ENCODE measurements at places on chromosomes 1 and 21.

GRCh38 chr1:161784968-161785367 lies 18.8 kb downstream of the ATF6 start:
- no peak for DNase-seq

- DNase-seq = no peak
These were observed 70.4 kb downstream of the UBR4 start for GRCh38 chr1:19139711-19140110.

- no peak for DNase-seq
These were observed 2.0 kb downstream of the SKI start for GRCh38 chr1:2229911-2230731.

- no peak for DNase-seq
These were observed 648.8 kb downstream of the NPHP4 start for GRCh38 chr1:5343256-5344020.

- DNase-seq = no peak
These were observed 74.0 kb downstream of the CACNA1E start for GRCh38 chr1:181557313-181557712.

- no peak for DNase-seq
These were observed 84.7 kb upstream of the CD34 start for GRCh38 chr1:207995576-207995975.

GRCh38 chr1:180585994-180586359 lies 27.2 kb downstream of the OVAAL start:
- no peak for DNase-seq

DNA sequence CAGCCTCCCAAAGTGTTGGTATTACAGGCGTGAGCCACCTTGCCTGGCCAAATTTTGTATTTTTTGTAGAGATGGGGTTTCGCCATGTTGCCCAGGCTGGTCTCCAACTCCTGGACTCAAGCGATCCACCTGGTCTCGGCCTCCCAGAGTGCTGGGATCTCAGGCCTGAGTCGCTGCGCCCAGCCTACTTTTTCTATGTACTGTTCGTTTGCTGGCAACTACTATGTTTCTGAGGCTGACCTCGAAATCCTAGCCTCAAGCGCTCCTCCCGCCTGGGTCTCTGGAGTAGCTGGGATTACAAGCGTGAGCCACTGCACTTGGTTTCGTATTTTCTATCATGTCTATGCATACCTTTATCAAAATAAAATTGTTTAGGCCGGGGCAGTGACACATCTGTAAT lies 675 bp upstream of the TEKT2 start:
- no peak for DNase-seq

DNA sequence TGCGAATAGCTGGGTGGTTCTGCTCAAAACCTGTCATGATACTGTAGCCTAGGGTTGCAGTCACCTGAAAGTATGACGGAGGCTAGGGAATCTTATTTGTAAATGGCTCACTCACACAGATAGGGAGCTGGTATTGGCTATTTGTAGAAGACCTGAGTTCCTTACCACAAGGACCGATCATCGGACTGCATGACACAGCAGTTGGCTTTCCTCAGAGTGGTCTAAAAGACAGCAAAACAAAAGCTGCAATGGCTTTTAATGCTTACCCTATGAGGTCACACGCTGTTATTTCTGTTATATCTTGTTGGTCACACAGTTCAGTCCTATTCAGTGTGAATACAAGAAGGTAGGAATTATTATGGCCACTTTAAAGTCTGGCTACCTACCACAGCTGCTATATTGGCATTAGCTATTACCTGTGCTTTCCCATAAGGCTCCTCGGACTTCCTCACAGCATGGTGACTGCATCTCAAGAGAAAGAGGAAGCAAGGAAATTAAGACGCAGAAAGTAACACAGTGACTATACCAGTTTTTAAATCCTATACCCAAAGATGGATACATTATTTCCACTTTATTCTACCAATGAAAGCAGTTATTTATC lies 68.4 kb upstream of the LRRC7 start:
- DNase-seq = no peak

- DNase-seq = no peak
These were observed 1.5 kb downstream of the RGS2 start for GRCh38 chr1:192810253-192810880.

GRCh38 chr1:181090641-181091126 lies 2.2 kb downstream of the IER5 start:
- DNase-seq = no peak

- DNase-seq = no peak
These were observed 27.0 kb upstream of the SLC16A1 start for GRCh38 chr1:112982853-112983536.

DNA sequence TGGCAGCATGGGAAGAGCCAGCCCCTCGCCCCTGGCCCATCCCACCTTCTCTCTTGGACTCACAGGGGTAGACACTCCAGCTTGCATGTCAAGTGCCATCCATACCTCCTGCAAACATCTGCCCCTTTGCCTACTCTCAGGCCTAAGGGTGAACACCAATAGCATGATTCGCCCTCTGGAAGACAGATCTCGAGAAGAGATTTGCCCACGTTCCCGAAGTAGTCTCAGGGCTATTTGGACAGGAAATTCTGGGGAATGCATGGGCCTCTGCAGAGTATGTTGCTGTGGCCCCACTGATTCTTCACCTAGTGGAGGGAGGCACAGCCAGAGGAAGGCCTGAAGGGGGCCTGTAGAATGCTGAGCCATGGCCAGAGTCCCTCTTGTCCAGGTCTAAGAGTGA lies 29.8 kb upstream of the DNASE2B start:
- DNase-seq = no peak

DNA sequence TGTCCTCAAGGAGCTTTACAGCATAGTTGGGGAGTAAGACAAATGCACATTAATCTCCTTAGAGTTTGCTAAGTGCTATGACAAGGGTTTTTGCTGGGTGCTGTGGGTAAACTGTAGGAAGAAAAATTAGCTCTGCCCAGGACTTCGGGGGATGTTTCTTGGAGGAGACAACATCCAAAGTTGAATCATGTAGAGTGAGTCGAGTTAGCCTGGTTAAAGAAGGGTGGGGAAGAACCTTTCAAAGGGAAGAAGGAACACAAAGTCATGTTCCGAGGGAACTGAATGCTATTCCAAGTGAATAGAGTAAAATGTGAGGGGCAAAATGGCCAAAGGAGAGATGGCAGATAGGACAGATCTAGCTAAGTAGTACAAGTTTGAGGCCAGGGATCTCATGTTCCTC lies 17.1 kb downstream of the SPRTN start:
- no peak for DNase-seq

- no peak for DNase-seq
These were observed 1.2 kb downstream of the GBP6 start for GRCh38 chr1:89364954-89365550.

GRCh38 chr21:46100906-46101305 lies 3.0 kb downstream of the COL6A2 start:
- DNase-seq = no peak

- no peak for DNase-seq
These were observed 178.5 kb upstream of the GALNT2 start for GRCh38 chr1:229888561-229889001.

DNA sequence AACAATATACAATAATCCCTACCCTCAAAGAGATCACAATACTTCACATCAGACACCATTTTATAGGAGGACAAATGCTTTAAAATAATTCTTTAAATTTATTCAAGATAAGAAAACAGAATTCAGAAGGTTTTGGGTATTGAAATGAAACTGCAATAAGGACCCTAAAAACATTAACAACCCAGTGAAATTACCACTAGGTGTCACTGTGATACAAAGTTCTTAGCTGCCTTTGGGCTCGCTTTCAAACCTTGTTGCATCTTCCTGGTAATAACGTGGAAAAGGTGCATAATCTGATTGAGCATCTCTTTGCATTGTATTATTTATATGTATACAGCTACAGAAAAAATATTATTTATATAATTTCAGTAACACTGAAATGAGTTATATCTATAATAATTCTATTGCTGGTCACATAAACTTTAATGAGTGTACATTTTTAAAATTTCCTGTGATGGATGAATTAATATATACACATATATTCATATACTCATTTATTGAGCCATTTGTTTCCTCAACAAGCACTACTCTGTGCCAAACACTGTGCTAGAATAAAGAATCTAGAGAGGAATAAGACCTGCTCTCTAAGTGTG lies 185.2 kb downstream of the FAF1 start:
- DNase-seq = no peak

- no peak for DNase-seq
These were observed 179.9 kb downstream of the DPYD start for GRCh38 chr1:97740891-97741290.

- no peak for DNase-seq
These were observed 392.5 kb upstream of the ESRRG start for GRCh38 chr1:217115404-217116380.

- DNase-seq = no peak
These were observed 404.8 kb downstream of the HLX start for GRCh38 chr1:221284028-221284427.

GRCh38 chr1:52057255-52057654 lies 1.2 kb downstream of the BTF3L4 start:
- no peak for DNase-seq

- DNase-seq = no peak
These were observed 8.2 kb upstream of the MYOM3 start for GRCh38 chr1:24119859-24120756.

- DNase-seq = no peak
These were observed 164.4 kb downstream of the EDEM3 start for GRCh38 chr1:184590163-184590750.

- DNase-seq = no peak
These were observed 109.8 kb downstream of the ROR1 start for GRCh38 chr1:63883494-63884235.

- no peak for DNase-seq
These were observed 834.3 kb downstream of the KCNT2 start for GRCh38 chr1:195773931-195774330.

GRCh38 chr1:24235921-24236788 lies 49.1 kb upstream of the IFNLR1 start:
- DNase-seq = peak; percentile 24

- DNase-seq = no peak
These were observed 4.9 kb downstream of the HAO2 start for GRCh38 chr1:119373465-119373864.

GRCh38 chr1:8667869-8668594 lies 149.4 kb downstream of the RERE start:
- DNase-seq = no peak

GRCh38 chr1:103267266-103267665 lies 158.9 kb upstream of the COL11A1 start:
- DNase-seq = no peak

GRCh38 chr1:84387480-84388163 lies 10.7 kb upstream of the DNASE2B start:
- DNase-seq = no peak

GRCh38 chr1:46580140-46580903 lies 23.7 kb downstream of the MKNK1 start:
- no peak for DNase-seq

GRCh38 chr21:29144736-29145353 lies 14.4 kb downstream of the MAP3K7CL start:
- no peak for DNase-seq

DNA sequence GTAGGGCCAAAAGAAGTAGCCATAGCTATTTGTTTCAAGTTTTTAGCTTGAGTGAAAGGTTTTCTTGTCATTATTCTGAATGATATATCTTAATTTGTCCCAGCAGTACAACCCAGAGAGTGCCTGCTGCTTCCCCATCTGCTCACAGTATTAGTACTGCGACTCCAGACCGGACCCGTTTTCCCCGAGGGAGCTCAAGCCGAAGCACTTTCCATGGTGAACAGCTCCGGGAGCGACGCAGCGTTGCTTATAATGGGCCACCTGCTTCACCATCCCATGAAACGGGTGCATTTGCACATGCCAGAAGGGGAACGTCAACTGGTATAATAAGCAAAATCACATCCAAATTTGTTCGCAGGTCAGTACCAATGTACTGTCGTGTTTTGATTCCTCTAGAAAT lies 37.2 kb upstream of the C1orf115 start:
- DNase-seq = no peak

DNA sequence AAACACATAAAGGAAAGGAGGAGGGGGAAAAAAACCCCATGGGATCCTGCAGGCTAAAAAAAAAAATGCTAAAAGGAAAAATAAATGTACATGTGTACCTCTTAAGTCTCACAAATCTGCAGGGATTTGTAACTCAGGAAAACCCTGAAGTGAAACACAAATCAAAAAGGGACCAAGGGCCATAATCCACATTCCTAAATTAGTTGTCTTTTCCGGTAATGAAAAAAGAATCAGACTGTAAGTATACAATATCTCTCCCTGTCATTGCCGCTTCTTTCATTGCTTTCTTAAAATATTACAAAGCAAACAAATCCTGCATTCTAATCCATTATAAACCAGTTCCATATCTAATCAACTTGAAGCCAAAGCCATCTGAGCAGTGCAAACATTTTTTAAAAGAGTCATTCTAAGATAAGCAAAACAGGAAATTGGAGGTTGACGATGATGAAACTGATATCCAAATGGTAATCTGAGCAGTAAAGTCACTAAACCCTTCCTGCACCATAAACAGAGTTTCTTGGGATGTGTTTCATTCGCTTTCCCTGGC lies 58.7 kb upstream of the SIM2 start:
- DNase-seq = no peak

- no peak for DNase-seq
These were observed 98.9 kb downstream of the MRPL39 start for GRCh38 chr21:25508364-25508763.

DNA sequence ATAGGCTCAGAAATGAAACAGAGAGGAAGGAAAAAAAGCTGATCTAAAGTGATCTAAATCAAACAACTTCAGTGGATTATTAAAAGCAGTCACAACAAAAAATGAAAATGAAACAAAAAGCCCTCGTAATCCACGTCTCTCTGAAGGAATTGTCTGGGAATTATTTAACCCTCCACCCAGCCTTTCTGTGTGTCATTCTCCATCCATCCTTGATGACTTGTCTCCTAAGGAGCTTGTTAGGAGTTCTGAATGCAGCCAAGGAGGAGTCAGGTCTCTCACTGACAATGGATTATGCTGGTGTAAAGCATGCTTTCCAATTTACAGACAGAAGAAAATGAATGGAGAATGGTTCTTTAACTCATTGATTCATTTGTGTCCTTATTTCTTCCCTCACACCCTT lies 359.3 kb upstream of the RUNX1 start:
- DNase-seq = no peak

GRCh38 chr1:204128964-204129896 lies 22.6 kb downstream of the ETNK2 start:
- no peak for DNase-seq

GRCh38 chr1:230902349-230902923 lies 34.1 kb upstream of the C1orf198 start:
- no peak for DNase-seq

GRCh38 chr21:44948426-44949120 lies 8.7 kb downstream of the SLX9 start:
- DNase-seq = no peak

All from activated CD8-positive, alpha-beta memory T cell treated with anti-CD3 and anti-CD28 coated beads for 48 hours (primary cell).